Testis (tissue), 5 donors: ENCODE measurements at places on chromosomes 12 and 14. TPM values are rescaled to one million over a fixed set of nuclear protein-coding genes. Genes with fewer than 3 reads are reported as not detected.

The HNRNPC gene
- total RNA-seq: 399 TPM

The ATP2B1 gene
- 98.7 TPM for total RNA-seq

The BATF gene
- total RNA-seq: 2.9 TPM

The FAM181A gene
- total RNA-seq: 12.7 TPM

The BEST3 gene
- total RNA-seq: 2.1 TPM

The RPGRIP1 gene
- 35.7 TPM for total RNA-seq

The DHH gene
- 97.6 TPM for total RNA-seq

The RNASE3 gene
- 0.63 TPM for total RNA-seq

The STXBP6 gene
- 4.7 TPM for total RNA-seq

The MMP19 gene
- 1.3 TPM for total RNA-seq

The SSTR1 gene
- 0.31 TPM for total RNA-seq

The CLEC2B gene
- total RNA-seq: 5.1 TPM

The KRT71 gene
- total RNA-seq: 0.12 TPM

- no peaks in the 10 kb centered on the region for H3K27me3 ChIP-seq
- no peaks in the 10 kb centered on the region for H3K36me3 ChIP-seq
- no peak overlapping the region for H3K27ac ChIP-seq
- DNase-seq: no peak
- no peaks in the 10 kb centered on the region for H3K4me1 ChIP-seq
Observed at GRCh38 chr12:28035500-28035899, 63.0 kb upstream of the PTHLH start.

- H3K36me3 ChIP-seq: no peaks in the 10 kb centered on the region
- no peaks in the 10 kb centered on the region for H3K4me1 ChIP-seq
- H3K27me3 ChIP-seq: no peaks in the 10 kb centered on the region
- no peak overlapping the region for H3K27ac ChIP-seq
- H3K4me3 ChIP-seq: no peak overlapping the region
Observed at GRCh38 chr12:89927226-89927698, 218.6 kb upstream of the ATP2B1 start.

- no peaks in the 10 kb centered on the region for H3K4me1 ChIP-seq
- H3K4me3 ChIP-seq: no peak overlapping the region
- no peaks in the 10 kb centered on the region for H3K36me3 ChIP-seq
- no peaks in the 10 kb centered on the region for H3K27me3 ChIP-seq
- no peak for DNase-seq
- H3K27ac ChIP-seq: no peak overlapping the region
Observed at GRCh38 chr12:132219323-132219722, 75.1 kb downstream of the NOC4L start.

GRCh38 chr12:34403706-34404376 is 381.5 kb downstream of the ALG10 start:
- H3K27me3 ChIP-seq: no peaks in the 10 kb centered on the region
- no peaks in the 10 kb centered on the region for H3K4me1 ChIP-seq
- no peaks in the 10 kb centered on the region for H3K36me3 ChIP-seq

DNA sequence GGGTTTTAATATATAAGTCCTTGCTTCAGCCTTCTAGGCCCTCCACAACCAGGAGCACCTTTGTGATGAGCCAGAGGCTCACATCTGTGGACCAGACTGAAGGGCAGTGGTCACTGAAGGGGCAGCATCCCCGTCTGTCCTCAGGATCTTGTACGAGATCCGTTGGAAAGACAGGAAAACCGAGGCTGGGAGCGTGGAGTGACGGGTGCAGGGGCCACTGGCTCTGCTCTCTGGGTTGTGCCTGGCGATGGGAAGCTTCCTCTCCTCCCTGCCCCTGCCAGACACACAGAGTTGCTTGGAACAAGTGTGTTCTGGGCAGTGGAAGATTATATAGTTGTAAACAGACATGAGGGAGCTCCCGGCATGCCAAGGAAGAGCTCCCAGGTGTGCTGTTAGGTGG is 48.0 kb downstream of the AACS start:
- no peak overlapping the region for H3K27ac ChIP-seq
- no peaks in the 10 kb centered on the region for H3K36me3 ChIP-seq
- no peaks in the 10 kb centered on the region for H3K27me3 ChIP-seq
- no peak for DNase-seq
- H3K4me3 ChIP-seq: no peak overlapping the region

DNA sequence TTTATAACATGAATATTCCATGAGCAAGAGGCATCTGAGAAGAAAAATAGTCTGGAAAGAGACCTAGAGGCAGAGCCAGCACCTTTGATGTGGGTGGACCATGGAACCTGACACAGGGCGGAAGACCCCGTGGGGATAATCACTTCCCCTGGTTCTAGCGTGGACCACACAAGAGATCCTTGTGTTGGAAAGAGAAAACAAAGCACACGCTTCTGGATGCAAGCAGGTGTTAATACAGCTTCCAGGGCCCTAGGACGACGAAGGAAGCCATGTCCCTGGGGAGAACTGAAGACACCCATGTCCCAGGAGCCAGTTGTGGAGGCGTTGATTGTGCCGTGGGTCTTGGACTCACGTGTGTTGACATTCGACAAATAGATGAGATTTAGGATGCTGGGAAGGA is 102.9 kb downstream of the ADGRD1 start:
- H3K4me1 ChIP-seq: no peaks in the 10 kb centered on the region
- no peak overlapping the region for H3K27ac ChIP-seq
- no peaks in the 10 kb centered on the region for H3K36me3 ChIP-seq
- H3K4me3 ChIP-seq: no peak overlapping the region
- no peak for DNase-seq

GRCh38 chr12:62718762-62719426 is 216.1 kb downstream of the PPM1H start:
- H3K27ac ChIP-seq: no peak overlapping the region
- H3K36me3 ChIP-seq: no peaks in the 10 kb centered on the region
- no peaks in the 10 kb centered on the region for H3K27me3 ChIP-seq
- peaks cover 13% of the 10 kb centered on the region for H3K4me1 ChIP-seq
- no peak overlapping the region for H3K4me3 ChIP-seq

DNA sequence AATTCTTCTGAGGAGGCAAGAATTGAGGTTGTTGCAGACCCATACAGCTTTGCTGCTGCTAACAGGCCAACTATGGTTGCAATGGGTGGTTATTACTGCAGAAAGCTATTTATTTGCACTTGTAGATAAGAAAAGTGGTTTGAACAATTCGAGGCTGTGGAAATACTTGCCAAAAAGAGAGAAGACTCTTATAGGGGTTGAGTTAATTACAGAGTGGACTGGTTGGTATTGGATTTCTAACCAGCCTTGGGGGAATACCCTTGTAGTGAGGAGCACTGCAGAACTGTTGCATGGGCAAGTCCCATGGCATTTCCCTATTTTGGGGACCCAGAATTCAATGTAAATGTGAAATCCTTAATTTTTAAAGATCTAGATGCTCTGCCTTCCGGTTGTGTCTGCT is 120.5 kb downstream of the KCNMB4 start:
- H3K4me1 ChIP-seq: no peaks in the 10 kb centered on the region
- no peak overlapping the region for H3K27ac ChIP-seq
- H3K36me3 ChIP-seq: no peaks in the 10 kb centered on the region

DNA sequence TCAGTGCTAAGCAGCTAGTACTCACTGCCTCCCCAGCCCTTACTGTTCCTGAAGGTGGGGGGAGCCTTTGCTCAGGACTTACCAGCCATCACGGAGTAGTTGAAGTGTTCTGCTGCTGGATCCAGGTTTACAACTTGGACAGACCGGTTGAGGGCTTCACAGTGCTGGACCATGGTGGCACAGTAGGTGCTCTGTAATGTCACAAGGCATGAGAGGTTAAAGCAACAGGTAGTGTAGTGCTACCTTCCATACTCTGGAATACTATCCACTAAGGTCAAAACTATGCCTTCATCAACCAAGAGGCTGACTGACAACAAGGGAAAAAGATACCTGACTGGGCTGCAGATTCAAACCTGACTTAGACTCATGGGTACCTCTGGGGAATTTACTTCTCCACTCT is 3.0 kb downstream of the GPN3 start:
- no peak overlapping the region for H3K27ac ChIP-seq
- no peaks in the 10 kb centered on the region for H3K36me3 ChIP-seq
- H3K4me1 ChIP-seq: peaks cover 10% of the 10 kb centered on the region
- DNase-seq: no peak
- no peaks in the 10 kb centered on the region for H3K27me3 ChIP-seq

GRCh38 chr14:100429537-100429936 is 106.4 kb downstream of the SLC25A47 start:
- H3K36me3 ChIP-seq: no peaks in the 10 kb centered on the region
- no peak for DNase-seq
- H3K27ac ChIP-seq: no peak overlapping the region
- H3K4me1 ChIP-seq: no peaks in the 10 kb centered on the region
- H3K4me3 ChIP-seq: no peak overlapping the region
- H3K27me3 ChIP-seq: no peaks in the 10 kb centered on the region

DNA sequence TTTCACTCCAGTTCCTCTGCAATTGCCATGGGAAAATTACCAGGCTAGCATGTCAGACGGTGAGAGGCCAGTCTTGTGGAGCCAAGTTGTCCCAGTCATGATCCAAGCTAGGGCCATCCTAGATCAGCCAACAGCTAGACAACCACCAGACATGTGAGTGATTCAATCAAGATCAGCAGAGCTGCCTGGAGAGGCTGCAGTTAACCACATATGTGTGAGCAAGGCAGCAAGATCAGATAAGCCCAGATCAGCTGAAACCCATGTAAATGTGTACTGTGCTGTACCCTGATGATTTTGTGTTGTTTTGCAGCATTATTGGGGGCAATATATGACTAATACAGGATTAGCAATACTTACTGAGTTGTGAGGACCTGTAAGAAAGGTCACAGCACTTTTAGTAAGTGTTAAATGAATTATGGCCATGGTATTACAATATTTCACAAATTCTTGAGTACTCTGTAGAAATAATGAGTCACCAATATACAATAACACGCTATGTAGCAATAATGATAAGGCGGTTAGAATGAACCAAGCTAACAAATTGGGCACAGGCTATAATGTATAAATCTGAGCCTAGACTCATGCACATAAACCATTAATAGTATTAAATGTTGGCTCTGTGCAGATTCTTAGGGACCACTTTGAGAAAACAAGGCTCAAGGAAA is 91.4 kb downstream of the SUDS3 start:
- no peaks in the 10 kb centered on the region for H3K27me3 ChIP-seq
- no peak for DNase-seq
- H3K36me3 ChIP-seq: no peaks in the 10 kb centered on the region
- H3K4me1 ChIP-seq: no peaks in the 10 kb centered on the region

DNA sequence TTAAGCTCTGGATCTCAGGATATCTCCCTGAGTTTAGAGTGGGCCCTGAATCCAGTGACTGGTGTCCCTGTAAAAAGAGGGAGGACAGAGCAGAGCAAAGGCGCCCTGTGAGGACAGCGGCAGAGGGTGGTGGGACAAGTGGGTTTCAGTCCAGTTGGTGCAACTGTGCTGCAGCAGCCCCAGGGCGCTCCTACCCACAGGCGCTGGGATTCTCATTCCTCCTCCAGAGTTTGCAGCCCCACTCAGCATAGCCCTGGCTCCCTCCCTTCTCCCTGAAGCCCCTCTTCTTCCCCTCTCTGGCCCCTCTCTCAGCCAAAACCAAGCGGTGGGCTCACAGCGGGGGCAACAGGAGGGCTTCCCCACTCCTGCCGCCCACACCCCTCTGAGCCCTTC is 1.6 kb downstream of the TMEM179 start:
- H3K27me3 ChIP-seq: no peaks in the 10 kb centered on the region
- H3K36me3 ChIP-seq: no peaks in the 10 kb centered on the region
- H3K27ac ChIP-seq: no peak overlapping the region

DNA sequence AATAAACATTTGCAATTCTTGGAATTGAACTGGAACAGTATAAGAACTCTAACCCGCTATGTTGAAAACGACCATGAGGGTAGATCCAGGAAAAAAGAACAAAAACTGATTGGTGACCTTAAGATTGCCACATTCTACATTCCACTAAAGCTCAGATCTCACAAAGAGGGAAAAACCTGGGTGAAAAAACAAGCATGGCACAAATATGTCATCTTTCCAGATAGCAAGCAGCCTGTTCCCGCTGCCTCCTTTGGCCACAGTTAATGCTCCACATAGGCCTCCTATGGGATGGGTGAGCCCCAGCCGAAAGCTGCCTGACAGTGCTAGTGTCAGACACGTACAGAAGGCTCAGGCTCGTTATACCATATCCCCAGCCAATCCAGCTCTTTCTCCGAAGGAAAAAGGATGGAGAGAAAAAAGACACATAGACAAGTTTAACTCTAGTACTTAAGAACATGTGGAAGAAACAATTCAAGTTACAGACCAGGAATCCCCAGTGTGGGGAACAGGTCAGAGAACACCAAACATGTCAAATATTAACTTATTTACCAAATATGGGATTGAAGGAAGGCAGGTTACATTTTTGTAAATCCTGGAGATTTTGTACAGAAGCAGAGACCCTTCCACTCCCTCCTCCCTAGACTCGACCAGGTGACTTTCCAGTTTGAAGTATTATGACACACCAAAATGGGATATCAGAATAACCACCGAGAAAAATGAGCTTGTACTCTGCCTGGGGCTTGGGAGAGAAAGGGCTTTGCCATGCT is 14.7 kb downstream of the LETMD1 start:
- H3K36me3 ChIP-seq: no peaks in the 10 kb centered on the region
- no peak for DNase-seq
- H3K4me3 ChIP-seq: no peak overlapping the region
- H3K4me1 ChIP-seq: no peaks in the 10 kb centered on the region
- H3K27ac ChIP-seq: no peak overlapping the region

DNA sequence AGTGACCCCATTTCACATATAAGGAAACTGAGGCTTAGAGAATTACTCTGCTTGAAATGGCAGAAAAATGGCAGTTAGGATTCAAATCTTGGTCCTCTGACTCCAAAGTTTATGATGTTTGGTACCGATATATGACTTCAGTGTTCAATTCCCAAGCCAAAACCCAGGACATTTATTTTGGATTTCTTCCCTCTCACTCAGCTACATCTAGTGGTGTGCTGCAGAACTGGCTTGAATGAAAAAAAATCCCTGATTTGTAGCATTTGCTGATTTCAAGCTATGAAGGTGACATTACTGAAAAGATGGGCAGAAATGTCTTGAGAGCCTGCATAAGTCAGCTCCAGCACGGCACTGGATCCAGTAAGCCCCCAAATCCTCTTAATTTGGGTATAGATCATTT is 106.4 kb downstream of the EFCAB11 start:
- no peak overlapping the region for H3K27ac ChIP-seq
- no peaks in the 10 kb centered on the region for H3K27me3 ChIP-seq
- H3K36me3 ChIP-seq: no peaks in the 10 kb centered on the region
- no peak for DNase-seq

GRCh38 chr12:31732926-31733548 is 4.2 kb upstream of the AMN1 start:
- H3K4me3 ChIP-seq: no peak overlapping the region
- H3K36me3 ChIP-seq: no peaks in the 10 kb centered on the region
- H3K27ac ChIP-seq: peak overlapping the region; percentile 90
- no peak for DNase-seq
- H3K4me1 ChIP-seq: peaks cover 28% of the 10 kb centered on the region

GRCh38 chr12:49032679-49033447 is 14.3 kb upstream of the PRKAG1 start:
- no peak for DNase-seq
- no peak overlapping the region for H3K4me3 ChIP-seq
- H3K27me3 ChIP-seq: no peaks in the 10 kb centered on the region

- H3K4me1 ChIP-seq: no peaks in the 10 kb centered on the region
- no peak overlapping the region for H3K4me3 ChIP-seq
- no peaks in the 10 kb centered on the region for H3K36me3 ChIP-seq
- no peak for DNase-seq
- H3K27me3 ChIP-seq: no peaks in the 10 kb centered on the region
Observed at GRCh38 chr12:89179983-89180382, 172.3 kb downstream of the DUSP6 start.
